Activated CD4-positive, alpha-beta T cell treated with anti-CD3 and anti-CD28 coated beads for 4 hours (primary cell): ENCODE measurements at places on chromosomes 2 and 18.

DNA sequence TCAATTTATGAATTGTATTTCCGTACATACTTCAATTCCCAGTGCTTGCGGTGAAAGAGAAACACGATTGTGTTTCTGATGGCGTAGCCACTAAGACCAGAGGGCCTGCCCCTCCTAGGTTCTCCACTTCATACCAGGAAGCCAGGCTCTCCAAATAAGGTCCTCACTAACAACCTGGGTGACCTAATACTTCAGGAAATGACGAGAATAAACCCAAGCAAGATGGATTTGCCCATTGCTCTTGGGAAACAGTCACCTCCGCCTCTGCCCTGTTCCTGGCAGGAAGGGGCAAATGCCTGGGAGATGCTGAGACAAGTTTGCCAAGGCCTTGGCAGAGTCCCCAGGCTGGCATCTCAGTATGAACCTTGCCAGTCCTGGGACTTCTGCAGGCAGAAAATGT lies 41.8 kb downstream of the TTC32 start:
- DNase-seq = no peak

GRCh38 chr2:37324536-37324785 lies 172 bp downstream of the PRKD3 start:
- DNase-seq = no peak

- no peak for DNase-seq
These were observed 11.1 kb upstream of the DNPEP start for GRCh38 chr2:219398721-219399363.

GRCh38 chr2:195734395-195734794 lies 77.4 kb downstream of the SLC39A10 start:
- DNase-seq = no peak

DNA sequence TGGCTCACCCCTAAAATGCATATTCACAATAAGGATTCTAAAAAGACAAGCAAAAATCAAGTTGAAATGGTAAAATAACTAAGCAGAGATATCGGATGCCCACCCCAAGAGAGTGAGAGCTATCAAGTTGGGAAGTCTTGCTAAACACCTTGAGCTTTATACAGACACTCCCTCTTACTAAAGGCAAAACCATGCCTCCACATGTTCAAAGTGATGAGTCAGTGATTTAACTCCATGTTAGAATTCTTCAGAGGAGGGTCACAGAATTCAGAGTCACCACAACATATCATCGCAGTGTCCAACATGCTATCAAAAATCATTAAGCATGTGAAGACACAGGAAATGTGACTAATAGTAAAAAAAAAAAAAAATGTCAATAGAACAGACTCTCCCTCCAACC lies 20.6 kb upstream of the ST8SIA3 start:
- DNase-seq = no peak

- no peak for DNase-seq
These were observed 19.6 kb downstream of the EHD3 start for GRCh38 chr2:31253356-31254131.

- no peak for DNase-seq
These were observed 104.6 kb upstream of the TEX51 start for GRCh38 chr2:126793885-126794613.

GRCh38 chr2:77016443-77017354 lies 505.5 kb downstream of the LRRTM4 start:
- DNase-seq = no peak

- DNase-seq = no peak
These were observed 122.2 kb downstream of the SLC8A1 start for GRCh38 chr2:40329739-40330030.

- no peak for DNase-seq
These were observed 176.2 kb upstream of the ZC3H15 start for GRCh38 chr2:186309901-186310300.

DNA sequence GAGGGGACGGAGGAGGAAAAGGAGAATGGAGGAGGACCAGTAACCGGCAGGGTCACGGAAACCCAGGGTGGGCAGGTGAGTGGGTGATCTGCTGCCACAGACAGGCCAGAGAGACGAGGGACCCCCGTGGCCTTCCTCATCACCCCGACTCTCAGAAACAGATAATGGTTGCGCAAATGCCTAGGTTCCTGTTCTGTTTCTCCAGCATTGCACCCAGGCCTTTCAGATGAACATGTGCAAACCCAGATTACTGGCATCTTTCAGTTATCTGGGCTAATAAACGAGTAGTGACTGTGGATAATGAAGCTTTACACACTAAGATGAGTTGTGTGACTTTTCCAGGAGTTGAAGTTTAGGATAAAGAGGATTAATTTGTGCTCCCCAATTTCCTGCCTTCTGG lies 46.5 kb downstream of the TET3 start:
- DNase-seq = no peak

DNA sequence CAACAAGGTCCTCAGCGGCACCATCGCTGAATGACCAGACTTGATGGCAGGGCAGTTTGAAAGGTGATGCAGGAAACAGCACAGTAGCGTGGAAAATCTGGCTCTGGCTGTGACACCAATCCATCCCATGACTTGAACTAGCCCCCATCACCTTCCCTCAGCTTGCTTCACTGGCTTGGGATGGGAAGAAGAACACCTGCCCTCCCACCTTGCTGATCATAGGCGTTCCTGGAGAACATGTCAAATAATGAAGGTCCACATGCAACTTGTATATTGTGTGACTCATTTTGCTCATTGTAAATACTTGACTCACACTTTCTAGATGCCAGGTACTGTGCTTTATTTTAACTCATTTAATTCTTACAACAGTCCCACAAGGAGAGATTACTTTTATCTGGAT lies 292.4 kb upstream of the SPRED2 start:
- DNase-seq = no peak

DNA sequence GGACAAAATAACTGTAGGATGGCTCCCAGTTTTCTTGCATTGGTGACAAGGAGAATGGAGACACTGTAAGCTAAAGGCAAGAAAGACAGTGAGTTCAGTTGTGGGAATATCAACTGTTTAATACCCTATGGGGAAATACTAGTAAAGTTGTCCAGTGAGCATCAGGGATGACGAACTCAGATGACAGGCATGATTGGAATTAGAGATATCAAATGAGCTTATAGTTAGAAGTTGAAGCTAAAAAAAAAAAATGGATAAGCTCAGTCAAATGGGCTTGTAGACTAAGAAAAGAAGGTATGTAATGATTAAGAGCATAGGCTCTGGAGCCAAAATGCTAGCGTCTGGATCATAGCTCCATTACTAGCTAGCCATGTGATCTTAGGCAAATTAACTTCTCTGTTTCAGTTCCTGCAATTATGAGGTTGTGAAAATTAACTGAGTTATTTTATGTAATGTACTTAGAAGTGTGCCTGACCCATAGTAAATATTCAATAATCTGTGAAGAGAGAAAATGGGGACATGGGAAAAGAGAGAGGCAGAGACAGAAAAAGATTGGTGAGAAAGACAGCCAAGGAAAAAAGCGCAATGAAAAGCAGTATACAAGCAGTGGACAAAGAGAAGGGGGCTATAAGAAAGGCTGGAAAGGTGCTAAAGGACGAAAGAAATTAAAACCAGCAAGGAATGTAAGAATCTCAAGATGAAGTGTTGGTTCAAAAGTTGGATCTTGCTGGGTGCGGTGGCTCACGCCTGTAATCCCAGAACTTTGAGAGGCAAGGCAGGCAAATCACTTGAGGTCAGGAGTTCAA lies 95.7 kb upstream of the SLC39A10 start:
- DNase-seq = no peak

DNA sequence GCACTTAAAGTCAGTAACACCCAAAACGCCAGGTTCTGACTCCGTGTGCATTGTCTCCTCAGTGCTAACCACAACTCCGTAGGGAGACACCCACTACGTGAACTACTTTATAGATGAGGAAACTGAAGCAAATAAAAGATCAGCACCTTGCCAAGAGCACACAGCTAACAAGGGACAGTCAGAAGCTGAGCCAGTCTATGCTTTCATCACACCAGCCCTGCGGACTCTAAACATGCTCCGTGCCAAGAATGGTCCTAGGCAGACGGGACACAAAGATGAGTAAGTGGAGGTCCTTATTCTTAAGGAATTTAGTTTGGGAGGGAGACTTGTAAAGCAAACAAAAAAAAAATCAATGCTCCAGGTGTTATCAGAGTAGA lies 9.6 kb downstream of the MBOAT2 start:
- DNase-seq = no peak

GRCh38 chr2:215328066-215328465 lies 16.2 kb downstream of the ATIC start:
- no peak for DNase-seq

- no peak for DNase-seq
These were observed 7.2 kb downstream of the ADI1 start for GRCh38 chr2:3512086-3512485.

- DNase-seq = no peak
These were observed 660.5 kb downstream of the LRRTM4 start for GRCh38 chr2:76861708-76862107.

DNA sequence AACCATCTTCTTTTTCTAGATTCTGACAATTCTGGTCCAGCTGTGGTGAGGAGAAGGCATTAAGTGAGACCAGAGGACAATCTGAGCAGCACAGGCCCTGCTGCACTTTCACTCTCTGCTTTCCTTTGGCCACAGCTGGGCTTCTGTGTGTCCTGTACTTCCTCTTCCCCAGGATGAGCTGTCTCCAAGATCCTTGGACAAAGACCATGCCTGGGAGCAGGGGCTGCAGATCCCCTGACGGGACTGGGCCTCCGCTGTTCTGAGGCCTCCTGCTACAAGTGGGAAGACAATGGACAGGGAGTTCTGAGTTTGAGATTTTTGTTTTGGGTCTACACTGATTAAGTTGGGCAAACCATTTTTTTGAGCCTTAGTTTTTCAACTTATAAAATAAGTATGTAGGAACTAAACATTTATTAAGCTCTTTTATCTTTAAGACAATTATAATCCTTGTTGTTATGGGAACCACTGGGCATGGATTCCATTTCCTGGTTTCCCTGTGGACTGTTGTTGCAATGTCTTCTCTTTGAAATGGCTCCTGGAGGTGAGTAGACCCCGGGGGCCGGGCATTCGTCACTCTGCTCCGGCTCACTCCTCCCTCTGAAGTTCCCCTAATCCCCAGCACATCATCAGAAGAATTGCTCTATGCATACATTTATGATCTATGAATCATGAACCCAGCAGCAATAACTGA lies 266.6 kb downstream of the ACTR3 start:
- DNase-seq = no peak

GRCh38 chr2:21006423-21007128 lies 37.3 kb downstream of the APOB start:
- no peak for DNase-seq

DNA sequence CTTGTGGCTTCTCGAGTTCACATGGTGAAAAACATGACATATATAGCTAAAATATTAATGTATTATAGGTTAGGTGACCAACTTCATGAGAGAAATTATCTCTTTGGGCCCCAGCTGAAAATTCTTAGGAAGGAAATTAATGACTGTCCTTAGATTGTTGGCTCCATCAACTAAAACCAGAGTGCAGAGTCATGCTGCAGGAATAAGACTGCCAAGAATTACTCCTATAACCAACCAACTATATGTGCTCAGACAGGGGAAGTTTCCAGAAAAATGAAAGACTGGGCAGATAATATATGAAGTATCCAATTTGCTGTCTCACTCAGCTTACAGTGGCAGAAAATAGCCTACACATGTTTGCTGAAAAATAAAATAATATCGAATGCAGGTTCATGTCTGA lies 71.0 kb upstream of the TMEFF2 start:
- DNase-seq = no peak

DNA sequence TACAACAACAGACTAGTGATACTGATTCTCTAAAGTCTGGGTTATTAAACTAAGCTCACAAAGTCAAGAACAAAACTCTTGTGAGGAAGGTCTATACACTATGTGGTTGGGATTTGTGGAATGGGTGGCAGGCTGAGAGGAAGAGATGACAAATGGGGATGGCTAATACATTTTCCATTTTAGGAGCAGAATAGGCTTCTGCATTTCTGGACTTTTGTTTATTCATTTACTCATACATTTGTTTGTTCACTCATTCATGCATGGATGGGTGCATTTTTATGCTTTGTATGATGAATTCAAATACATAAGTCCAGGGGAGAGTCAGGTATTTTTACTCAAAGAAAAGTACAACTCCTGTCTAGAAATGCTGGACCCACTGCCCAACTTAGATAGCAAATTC lies 637.4 kb upstream of the CDH2 start:
- no peak for DNase-seq

DNA sequence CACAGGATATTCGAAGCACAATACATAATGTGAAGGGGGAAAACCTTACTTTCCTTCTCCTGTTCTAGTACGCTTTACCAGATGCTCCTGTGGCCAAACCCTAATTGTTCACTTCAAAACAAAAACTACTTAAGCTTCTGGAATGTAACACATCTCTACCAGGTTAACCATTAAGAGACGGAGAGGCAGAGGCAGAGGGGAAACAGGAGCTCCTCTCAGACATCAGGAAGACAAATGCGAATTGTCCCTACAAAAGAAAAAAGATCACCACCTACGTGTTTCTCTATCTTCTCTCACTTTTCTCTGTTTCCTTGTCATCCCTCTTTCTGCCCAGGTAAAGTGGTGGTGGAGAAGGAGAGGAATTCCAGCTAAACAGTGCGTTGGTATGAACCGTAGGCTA lies 266.8 kb downstream of the NRXN1 start:
- DNase-seq = no peak

- DNase-seq = no peak
These were observed 162.6 kb downstream of the MYCN start for GRCh38 chr2:16102976-16103380.

DNA sequence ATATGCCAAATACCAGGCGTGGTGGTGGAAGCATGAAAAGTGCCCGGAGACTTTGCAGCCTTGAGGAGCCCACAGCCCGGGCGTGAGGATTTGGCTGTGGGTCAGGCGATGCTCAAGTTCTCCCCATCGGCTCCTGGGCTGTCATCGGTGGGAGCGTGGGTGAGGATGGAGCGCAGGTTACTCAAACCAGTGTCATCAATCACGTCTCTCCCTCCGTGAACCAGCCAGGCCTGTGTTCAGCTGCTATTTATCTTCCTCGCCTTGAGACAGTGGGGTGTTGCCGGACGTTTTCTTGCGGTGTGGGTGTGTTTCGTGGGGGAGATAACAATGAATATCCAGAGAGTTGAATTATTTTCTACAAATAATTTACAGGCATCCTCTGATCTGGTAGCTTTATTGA lies 317.6 kb downstream of the EIPR1 start:
- no peak for DNase-seq

DNA sequence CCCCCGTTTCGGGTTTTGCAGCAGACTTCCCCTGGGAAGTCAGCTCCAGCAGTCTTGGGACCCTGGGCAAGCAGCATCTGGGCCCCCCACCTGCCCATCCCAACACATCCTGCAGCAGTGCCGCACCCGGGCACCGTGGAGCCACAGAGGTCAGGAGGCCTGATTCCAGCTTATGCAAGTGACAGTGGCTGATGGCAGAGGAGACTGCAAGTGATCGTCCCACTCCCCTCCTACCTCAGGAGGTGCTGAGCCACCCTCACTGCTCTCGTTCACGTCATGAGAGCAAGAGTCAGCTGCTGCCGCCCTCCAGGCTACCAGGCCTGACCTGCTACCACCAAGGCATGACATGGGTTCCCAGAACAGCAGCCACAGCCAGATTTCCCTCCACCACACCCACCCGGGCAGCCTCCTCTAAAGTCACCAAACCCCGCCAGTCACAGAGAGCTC lies 18.2 kb downstream of the COX7A2L start:
- no peak for DNase-seq

GRCh38 chr2:112482309-112483041 lies 519 bp downstream of the TTL start:
- DNase-seq = peak; percentile 40

- DNase-seq = no peak
These were observed 125.6 kb downstream of the GRB14 start for GRCh38 chr2:164495491-164496223.

- DNase-seq = no peak
These were observed 173.7 kb downstream of the PRKCE start for GRCh38 chr2:45825001-45825651.
